ENCODE measurements at places on chromosomes 2 and 18.

GRCh38 chr18:44876755-44877154 lies 196.1 kb downstream of the SETBP1 start:
- no peak for DNase-seq

- DNase-seq, result no peak
These were observed 105.1 kb downstream of the SLC8A1 start for GRCh38 chr2:40346535-40347354.

DNA sequence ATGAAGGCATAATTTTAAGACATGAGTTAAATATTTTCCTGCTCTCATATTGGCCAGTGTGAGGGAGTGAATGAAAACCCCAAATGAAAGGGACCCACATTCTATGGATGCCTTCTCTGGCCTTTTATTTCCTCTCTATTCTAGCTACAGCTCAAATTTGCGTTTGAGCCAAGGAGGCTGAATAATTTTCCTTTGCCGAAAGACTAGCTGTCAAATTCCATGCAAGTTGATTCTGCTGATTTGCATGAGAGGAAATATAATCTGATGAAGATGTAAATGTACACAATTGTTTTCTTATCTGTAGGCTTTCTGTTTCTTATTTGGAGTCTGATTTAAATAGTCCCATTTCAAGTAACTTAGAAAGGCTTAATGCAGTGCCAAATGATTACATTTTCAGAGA lies 438.4 kb upstream of the SPRED2 start:
- DNase-seq, result no peak

GRCh38 chr2:42557306-42557705 lies 11.1 kb upstream of the MTA3 start:
- DNase-seq, result no peak

DNA sequence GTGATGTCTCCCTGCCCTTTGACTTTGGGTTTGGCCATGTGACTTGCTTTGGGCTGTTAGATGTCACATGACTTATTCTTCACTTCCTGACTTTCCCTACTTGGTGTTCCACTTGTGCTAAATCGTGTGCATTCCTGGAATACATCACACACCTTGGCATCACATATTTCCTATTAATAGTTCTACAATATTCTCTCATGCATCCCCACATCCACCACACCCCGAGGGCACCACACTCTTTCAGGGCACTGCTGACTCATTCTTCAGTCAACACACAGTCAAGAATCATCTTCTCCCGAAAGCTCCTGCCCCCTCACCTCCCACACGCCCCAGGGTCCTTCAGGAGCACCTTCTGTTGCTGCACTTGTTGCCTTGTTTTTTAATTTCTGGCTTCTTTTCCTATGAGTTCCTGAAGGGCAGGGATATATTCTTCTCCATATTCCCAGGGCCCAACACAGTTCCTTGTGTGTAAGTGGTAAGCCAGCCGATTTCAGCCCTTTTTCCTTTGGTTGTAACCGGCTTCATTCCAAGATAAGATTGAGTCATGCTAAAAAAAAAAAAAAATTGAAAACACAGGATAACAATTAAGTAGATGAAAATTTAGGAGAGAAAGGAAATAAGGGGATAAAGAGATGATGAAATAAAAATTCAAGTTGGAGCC lies 341.4 kb downstream of the SLC4A3 start:
- DNase-seq, result no peak

- no peak for DNase-seq
These were observed 184.8 kb downstream of the LNPK start for GRCh38 chr2:175817221-175817620.

DNA sequence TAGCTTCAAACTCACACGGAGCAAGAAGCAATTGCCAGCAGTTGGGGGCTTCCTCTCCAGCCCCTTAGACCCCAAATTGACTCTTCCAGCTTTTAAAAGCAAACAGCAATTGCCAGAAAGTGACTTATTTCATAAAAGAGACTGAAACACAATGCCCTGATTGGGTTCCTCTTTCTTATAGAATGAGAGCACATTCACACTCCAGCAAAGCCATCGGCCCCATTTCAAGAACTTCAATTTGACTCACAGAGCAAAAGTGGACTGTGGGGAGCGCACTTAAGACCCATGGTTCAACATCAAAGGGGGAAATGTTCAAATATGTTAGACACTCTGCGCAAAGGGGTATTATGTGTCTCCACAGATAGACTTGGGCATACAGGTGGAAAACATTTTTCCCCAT lies 484.7 kb downstream of the BCL11A start:
- no peak for DNase-seq

GRCh38 chr2:175326801-175327200 lies 145.3 kb upstream of the ATP5MC3 start:
- DNase-seq, result no peak

DNA sequence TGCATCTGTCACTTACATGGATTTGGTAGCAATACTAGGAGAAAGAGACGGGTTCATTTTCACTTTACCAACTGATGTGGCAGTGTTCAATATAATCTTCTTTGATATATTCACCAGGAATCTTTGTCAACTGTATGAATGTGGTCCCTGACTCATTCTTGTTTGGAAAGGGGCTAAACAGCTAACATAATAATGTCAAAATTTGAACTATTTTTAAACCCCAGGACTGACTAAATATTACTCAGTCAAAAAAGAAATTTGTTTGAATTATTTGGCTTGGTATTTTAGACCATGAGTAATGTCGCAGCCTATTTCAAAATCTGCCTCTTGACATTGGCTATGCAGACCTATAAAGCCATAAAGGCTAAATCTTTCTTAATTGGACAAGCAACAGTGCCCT lies 413.7 kb upstream of the RGPD4 start:
- no peak for DNase-seq

DNA sequence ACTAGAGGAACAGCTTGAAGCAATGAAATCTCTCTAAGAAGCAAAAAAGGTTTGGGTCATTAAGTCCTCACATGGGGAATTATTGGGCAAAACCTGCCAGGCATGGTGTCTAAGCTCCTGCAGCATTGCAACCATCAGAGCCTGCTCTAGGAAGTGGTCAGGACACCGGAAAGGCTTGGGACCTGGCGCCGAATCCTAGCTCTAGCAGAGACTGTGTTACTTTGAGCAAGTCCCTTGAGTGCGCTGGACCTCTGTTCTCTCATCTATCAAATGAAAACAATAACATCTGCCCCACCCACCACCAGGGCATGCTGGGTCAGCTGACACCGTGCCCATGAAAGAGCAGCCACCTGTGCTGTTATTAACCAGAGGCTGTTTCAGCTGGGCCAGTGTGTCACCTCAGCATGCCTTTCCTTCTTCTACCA lies 6.3 kb downstream of the TMEM127 start:
- DNase-seq, result no peak

- DNase-seq, result no peak
These were observed 11.8 kb downstream of the PMAIP1 start for GRCh38 chr18:59911600-59911999.
